Suprapubic skin (tissue), 4 donors: ENCODE measurements at places on chromosomes 7 and 10. TPM values are rescaled to one million over a fixed set of nuclear protein-coding genes. Genes with fewer than 3 reads are reported as not detected.

GRCh38 chr7:71598553-71598952, 466.6 kb downstream of the GALNT17 start:
- H3K4me1 ChIP-seq, result no peaks in the 10 kb centered on the region
- no peaks in the 10 kb centered on the region for H3K27me3 ChIP-seq
- no peak overlapping the region for H3K4me3 ChIP-seq
- no peaks in the 10 kb centered on the region for H3K36me3 ChIP-seq

GRCh38 chr10:21172930-21173801, 276.1 kb upstream of the NEBL start:
- no peak for DNase-seq
- peaks cover 14% of the 10 kb centered on the region for H3K27me3 ChIP-seq
- peak overlapping the region; percentile 81 for H3K4me3 ChIP-seq
- no peaks in the 10 kb centered on the region for H3K36me3 ChIP-seq
- H3K4me1 ChIP-seq, result peaks cover 32% of the 10 kb centered on the region

- H3K27me3 ChIP-seq, result no peaks in the 10 kb centered on the region
- H3K36me3 ChIP-seq, result peaks cover 13% of the 10 kb centered on the region
- no peak overlapping the region for H3K4me3 ChIP-seq
- DNase-seq, result no peak
Observed at GRCh38 chr10:89589101-89589720, 53.8 kb upstream of the SLC16A12 start.

GRCh38 chr10:117160567-117160966, 22.5 kb upstream of the VAX1 start:
- H3K27ac ChIP-seq, result no peak overlapping the region
- no peaks in the 10 kb centered on the region for H3K36me3 ChIP-seq
- DNase-seq, result no peak
- peaks cover 100% of the 10 kb centered on the region for H3K27me3 ChIP-seq

PPP1R3A gene
- not detected for total RNA-seq
